AG10803 (cell line): ENCODE measurements at places on chromosomes 1 and 21.

DNA sequence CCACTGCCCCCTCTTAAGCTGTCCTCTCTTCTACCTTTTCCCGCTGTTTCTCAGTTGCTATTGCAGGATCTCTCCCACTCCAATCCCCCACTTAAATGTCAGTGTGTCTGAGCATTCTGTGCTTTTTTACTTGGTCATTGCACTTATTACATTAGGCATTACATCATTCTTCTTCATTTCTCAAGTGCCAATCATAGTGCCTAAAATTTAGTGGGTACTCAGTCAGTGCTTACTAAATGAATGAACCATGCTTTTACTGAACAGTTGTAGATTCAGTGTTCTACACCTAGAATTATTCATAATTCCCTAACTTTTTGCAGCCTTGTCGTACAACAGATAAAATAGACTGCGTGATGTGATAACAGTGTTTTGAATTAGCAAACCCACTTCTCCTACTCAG, 19.4 kb downstream of the ARMH1 start:
- no peak for DNase-seq

- DNase-seq: peak; percentile 74
Measured at GRCh38 chr1:235513495-235514366, 9.5 kb upstream of the B3GALNT2 start.

DNA sequence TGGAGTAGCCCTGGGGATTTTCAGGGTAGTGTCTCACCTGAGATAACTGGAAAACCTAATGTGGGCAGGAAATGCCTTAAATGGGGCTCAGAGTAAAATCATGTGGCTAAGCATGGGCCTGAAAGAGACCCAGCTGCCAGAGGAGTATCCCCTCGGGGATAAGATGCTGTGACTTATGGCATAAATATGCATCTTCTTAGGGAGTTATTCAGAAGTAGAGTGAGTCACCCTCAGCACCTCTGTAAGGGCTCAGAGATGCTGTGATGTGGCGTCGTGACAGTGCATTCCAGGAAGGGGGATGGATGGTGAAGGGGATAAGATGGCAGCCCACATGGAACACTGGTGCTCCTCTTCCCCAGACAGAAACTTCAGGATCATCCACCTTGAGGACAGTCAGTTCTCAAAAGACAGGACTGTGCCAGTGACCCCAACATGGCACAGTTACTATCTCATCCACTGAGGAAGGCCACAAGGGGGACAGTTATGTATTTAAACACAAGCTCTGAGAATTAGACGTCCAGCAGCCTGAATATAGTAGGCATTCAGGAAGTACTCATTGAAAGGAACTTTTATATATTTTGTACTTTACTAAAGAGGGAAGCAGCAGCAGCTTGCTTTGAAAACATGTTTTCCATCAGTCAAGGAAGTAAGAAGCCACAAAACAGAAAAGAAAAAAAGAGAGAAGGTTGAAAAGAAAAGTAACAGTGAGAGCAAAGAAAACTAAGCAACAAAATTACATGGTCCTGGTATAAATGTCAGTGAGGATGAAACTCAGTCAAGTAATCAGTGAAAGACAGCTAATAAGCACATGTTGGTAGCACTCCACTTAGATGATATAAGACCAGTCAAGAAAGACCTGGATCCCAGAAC, 8.3 kb downstream of the IL24 start:
- DNase-seq: peak; percentile 96

DNA sequence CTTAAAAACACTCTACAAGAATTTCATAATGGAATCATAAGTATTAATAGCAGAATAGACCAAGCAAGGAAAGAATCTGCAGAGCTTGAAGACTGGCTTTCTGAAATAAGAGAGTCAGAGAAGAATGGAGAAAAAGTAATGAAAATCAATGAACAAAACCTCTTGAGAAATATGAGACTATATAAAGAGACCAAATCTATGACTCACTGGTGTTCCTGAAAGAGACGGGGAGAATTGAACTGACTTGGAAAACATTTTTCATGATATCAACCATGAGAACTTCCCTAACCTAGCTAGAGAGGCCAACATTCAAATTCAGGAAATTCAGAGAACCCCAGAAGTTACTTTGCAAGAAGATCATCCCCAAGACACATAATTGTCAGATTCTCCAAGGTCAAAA, 85.6 kb downstream of the GDAP2 start:
- no peak for DNase-seq

DNA sequence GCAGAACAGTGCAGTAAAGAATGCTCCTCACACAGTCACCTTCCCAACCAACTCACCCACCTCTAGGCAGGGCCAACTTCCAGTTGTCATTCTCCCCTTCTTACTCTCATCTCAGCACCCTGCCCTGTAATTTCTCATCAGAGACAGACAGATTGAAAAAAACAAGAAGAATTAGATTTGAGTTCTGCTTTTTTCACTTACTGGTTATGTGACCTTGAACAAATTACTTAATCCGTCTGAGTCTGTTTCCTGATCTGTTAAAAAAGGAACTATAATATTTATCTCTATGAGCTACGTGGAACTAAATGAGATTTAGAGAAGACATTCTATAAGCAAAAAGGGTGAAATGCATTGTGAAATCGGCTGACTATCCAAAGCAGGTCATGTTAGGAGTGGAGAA, 330.3 kb downstream of the ZNF326 start:
- no peak for DNase-seq

DNA sequence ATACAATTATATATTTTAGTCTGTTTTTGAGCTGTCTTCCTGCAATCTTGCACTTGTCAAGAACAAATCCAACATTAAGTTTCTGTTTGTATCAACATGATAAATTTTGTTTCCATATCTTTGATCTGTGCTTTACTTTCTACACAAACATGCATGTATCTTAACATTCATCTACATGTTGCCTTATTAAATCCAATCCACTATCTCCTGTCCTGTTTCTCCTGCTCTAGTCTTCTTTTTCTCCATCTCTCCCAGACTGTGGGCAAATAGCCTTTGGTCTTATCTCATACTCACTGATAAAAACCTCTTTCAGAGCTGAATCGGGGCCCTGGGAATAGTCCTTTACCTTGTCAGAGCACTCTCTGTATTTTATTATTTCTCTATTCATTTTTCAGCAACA, 101.3 kb downstream of the PLPPR4 start:
- DNase-seq: no peak

- peak; percentile 0 for DNase-seq
Measured at GRCh38 chr1:33573661-33574060, 101.2 kb downstream of the ZSCAN20 start.

GRCh38 chr21:28069450-28069923, 923.2 kb downstream of the LTN1 start:
- DNase-seq: peak; percentile 82

GRCh38 chr1:190762325-190762724, 284.7 kb upstream of the BRINP3 start:
- DNase-seq: no peak

GRCh38 chr21:25428537-25428936, 178.7 kb downstream of the MRPL39 start:
- DNase-seq: no peak

- no peak for DNase-seq
Measured at GRCh38 chr1:61221642-61222041, 139.3 kb downstream of the NFIA start.

- DNase-seq: peak; percentile 67
Measured at GRCh38 chr1:165367375-165367993, 11.0 kb upstream of the LMX1A start.

- no peak for DNase-seq
Measured at GRCh38 chr1:169590932-169591331, 4.7 kb upstream of the F5 start.

GRCh38 chr1:23286401-23286800, 57.7 kb downstream of the HNRNPR start:
- DNase-seq: peak; percentile 55

DNA sequence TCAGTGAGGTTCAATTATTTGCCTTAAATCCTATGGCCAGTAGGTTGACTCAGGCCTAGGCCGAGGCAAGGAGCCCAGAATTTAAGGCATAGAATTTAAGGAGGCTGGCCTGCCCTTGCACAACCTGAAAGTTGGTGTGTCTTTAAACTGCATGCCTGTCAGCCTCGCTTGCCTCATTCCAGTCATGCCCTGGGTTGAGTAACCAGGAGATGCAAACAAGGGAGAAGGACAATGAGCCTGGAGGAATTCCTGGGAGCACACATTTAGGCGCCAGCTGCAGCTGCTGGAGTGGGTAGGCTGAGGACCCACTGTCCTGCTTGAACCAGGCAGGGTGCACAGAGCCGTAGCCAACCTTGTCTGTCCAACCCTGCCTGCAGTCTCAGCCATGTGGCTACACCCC, 11.7 kb downstream of the CD2 start:
- DNase-seq: peak; percentile 47

- DNase-seq: no peak
Measured at GRCh38 chr1:5386371-5386770, 605.9 kb downstream of the NPHP4 start.

DNA sequence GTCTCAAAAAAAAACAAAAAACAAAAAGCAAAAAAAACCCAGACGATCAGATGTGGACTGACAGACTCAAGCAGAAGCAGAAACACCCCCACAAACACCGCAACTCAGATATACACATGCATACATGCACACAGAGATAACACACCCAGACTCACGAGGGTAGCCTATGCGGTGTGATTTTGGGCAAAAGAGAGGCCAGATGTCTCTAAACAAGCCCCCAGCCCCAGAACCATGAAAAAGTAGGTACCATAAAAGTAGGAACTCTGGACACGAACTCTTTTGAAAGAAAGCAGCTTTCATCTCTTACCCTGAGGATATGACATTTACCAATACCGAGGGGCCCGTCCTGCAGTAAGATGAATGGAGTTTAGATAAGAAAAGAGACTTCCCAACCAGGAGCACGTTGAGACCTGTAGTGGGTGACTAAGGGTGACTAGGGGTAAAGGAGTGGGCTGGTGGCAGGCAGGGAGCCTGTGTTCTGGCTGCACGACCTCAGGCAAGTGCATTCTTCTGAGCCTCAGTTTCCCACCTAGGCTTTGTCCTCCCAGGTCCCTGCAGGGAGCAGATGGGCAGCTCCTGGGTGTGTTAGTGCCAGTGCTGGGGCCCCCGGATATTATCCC, 1.5 kb upstream of the TINAGL1 start:
- DNase-seq: no peak

DNA sequence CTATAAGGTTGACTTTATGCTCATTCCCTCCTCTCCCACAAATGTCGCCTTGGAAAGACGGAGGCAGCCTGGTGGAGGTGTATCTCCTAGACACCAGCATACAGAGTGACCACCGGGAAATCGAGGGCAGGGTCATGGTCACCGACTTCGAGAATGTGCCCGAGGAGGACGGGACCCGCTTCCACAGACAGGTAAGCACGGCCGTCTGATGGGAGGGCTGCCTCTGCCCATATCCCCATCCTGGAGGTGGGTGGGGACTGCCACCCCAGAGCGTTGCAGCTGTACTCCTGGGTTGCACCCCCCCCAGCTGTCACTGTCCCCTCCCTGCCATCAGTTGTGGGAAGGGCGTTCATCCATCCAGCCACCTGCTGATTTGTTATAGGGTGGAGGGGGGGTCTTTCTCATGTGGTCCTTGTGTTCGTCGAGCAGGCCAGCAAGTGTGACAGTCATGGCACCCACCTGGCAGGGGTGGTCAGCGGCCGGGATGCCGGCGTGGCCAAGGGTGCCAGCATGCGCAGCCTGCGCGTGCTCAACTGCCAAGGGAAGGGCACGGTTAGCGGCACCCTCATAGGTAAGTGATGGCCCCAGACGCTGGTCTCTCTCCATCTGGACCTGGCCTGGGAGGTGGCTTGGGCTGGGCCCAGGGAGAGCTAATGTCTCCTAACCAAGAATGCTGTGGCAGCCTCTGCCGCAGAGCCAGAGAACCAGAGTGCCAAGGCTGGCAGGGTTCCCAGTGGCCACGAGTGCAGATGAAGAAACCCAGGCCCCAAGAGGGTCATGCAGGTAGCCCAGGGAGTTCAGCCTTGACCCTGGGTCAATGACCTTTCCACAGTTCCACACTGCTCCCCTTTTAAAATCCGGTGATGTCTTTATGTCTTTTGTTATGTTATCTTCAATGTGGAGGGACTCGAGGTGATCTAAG, 13.1 kb downstream of the PCSK9 start:
- DNase-seq: no peak

DNA sequence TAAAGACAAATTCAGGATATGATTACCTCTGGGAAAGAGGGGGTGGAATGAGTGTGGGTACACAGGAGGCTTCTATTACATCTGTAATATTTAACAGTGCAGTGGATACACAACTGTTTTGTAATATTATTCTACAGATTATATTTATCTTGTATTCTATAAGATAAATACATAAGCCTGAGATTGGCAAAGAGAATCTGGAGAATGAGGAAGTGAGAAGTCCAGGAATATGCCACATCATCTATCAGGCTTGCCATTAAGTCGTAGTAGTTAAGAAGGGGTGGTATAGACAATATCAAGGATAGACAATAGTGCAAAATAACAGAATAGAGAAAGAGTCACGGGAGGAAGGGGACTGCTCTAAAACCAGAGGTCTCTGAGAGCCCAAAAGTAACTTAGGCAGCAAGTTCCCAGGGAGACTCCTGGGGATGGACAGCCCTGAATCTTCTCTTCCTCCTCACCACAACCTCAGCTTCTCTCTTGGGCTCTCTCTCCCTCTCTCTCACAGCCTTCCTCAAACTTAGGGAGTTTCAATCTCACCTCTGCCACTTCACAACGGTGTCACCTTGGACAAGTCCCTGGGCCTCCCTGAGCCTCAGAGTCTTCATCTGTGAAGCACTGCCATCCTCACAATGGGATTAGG, 14.0 kb upstream of the PTAFR start:
- no peak for DNase-seq

DNA sequence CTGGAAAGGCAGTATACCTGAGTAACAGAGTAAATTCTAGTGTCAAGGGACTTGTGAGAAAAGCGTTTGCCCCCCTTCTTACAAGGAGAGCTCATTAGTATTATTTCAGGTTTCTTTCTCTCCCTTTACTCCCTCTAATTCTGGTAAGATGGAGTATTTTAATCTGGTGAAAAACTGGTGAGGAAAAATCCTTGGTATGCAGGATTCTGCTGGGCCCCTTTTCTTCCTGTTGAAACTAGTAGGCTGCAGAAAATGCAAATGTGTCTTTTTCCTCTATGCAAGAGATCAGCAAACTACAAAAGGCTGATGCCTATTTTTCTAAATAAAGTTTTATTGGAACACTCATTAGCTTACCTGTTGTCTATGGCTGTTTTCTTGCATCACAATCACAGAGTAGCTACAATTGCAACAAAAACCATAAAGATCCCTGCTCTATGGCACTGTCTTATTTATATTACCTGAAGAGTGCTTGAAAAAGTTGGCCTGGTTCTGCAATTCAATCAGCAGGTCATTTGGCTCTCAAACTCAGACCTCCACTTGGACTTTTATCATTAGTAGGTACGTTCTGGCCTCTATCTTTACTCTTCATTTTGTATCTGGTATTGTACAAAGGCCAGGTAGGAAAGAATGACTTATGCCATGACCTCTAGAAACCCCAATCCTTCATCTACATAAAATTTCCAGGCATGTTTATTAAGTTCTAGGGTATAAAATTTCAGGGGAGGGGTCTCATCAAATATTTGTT, 109.6 kb downstream of the AKT3 start:
- peak; percentile 37 for DNase-seq
